Uterine smooth muscle cell (primary cell): ENCODE measurements at places on chromosomes 1 and 21. TPM values are rescaled to one million over a fixed set of nuclear protein-coding genes. Genes with fewer than 3 reads are reported as not detected.

The CD53 gene
- total RNA-seq: not detected in 2 replicates

The MXRA8 gene
- total RNA-seq: 203 and 230 TPM in 2 replicates

The FAM20B gene
- total RNA-seq: 51.4 and 62.1 TPM in 2 replicates

The TEDDM1 gene
- total RNA-seq: not detected in 2 replicates

The KLHDC8A gene
- not detected in 2 replicates for total RNA-seq
